ENCODE measurements at places on chromosomes 6 and 20.

DNA sequence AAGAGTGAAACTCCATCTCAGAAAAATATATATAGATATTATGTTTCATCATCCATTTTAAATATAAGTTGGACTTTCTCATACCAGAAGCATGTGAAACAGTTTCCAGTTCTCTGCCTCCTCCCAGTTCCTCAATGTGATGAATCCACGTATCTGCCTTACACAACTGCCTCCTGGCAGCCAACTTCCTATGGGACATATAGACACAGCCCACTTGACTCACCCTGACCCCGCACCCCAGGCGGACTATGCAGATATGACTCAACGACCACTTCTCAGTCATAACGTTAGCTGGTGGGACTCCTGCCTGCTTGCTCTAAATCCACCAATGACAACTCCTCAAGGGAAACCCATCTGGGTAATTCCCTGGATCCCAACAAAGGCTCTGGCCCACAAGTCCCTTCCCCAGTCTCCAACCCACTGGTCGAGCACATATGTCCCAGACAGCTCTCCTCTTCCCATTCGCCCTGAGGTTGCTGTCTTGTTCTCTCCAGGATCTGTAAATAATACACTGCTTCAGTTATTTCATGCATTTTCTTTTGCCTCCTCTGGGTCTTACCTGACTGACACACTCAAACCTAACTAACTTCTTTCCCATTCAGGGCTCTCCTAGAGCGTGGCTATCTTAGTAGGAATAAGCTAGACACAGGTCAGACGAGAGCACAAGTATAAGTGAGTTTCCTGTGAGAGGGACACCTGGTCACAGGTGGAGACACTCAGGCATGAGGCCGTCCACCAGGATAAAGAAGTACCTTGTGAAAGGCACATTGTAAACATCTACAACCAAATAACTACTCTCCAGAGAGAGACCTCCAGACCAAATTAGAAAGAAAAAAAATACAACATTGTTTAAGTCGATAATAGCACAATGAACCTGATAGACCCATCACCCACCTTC, 548.5 kb downstream of the CD83 start:
- peak; percentile 60 for DNase-seq

DNA sequence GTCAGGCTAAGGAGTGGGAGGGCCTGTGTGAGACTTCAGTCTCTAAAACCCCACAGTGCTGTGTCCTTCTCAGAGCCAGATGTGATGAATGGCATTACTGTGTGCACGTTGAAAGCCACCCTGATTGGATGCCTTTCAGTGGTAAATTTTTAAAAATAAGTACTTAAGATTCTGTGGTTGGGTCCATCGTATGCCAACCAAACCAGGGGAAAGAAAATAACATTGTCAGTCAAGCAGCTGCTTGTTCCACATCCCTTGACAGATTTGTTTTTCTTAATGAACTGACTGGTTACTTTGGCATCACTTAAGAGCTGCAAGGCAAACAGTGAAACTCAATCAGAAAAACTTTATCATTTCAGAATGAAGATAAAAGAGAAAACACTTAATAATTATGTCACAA, 334.0 kb upstream of the NT5E start:
- DNase-seq: no peak

DNA sequence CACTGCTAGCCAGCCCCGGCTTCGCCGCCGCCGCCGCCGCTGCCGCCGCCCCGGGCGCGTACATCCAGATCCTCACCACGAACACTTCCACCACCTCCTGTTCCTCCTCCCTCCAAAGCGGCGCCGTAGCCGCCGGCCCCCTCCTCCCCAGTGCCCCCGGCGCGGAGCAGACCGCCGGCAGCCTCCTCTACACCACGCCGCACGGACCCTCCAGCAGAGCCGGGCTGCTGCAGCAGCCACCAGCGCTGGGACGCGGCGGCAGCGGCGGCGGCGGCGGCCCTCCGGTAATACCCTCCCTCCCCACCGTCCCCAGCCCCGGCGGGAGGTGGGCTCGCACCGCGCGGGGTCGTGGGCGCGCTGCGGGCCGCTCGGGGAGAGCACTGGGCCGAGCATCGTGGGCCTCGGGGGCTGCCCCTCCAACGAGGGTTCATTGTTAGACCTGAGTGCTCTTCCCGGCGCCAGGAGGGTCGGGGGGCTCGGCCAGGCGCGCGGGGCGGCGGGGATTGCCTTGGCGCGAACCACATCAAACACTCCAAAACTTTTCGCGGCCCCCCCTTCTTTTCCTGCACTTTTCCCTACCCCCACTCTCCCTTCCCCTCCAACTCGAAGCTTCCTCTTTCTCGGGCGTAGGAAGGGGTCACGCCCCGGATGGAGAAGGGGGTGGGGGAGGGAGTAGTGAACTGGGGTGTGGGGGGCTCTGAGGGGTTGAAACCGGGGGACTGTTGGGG, 827 bp downstream of the E2F3 start:
- peak; percentile 51 for DNase-seq

DNA sequence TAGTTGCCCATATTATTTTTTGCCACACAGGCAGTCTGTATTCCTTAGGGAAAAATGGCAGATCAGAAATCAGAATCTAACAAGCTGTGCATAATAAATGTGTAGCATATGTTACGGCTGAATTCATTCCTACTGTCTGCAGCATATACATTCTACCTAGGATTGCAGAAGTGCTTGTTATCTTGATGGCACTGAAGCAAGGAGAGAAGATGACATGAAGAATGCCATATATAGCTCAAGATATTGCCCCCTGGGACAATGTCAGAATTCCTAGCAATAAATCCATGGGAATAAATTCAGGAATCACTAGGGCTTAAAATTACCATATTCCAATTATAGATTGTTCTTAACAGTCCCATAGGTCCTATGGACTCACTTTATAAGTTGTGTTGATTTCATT, 293.0 kb upstream of the CNR1 start:
- no peak for DNase-seq

GRCh38 chr6:35552285-35552917, 39.7 kb upstream of the TULP1 start:
- DNase-seq: peak; percentile 60

- no peak for DNase-seq
Observed at GRCh38 chr6:143332153-143332845, 118.2 kb downstream of the ADAT2 start.

DNA sequence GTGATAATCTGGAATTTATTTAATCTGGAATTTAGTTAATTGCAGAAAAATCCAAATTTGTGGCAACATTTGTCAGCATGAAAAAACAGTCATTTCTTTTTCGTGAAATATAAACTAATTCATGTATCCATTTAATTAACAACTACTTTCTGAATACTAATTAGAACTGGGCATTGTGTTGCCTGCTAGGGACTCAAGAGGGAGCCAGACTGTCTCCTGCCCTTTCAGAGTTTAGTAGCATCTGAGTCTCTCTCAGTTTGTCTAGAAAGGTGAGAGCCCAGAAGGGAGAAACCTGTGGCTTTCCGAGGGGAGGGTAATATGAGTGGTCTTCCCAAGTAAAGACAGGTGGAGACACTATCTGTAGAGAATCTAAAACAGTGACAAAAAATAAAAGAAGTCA, 210.9 kb upstream of the HDDC2 start:
- DNase-seq: no peak

- DNase-seq: no peak
Observed at GRCh38 chr6:71642120-71642519, 244.2 kb upstream of the RIMS1 start.

GRCh38 chr6:147067184-147067583, 137.0 kb upstream of the STXBP5 start:
- no peak for DNase-seq

- DNase-seq: no peak
Observed at GRCh38 chr6:52363228-52363867, 1.4 kb downstream of the PAQR8 start.

- no peak for DNase-seq
Observed at GRCh38 chr6:131924881-131925474, 26.2 kb downstream of the CCN2 start.

DNA sequence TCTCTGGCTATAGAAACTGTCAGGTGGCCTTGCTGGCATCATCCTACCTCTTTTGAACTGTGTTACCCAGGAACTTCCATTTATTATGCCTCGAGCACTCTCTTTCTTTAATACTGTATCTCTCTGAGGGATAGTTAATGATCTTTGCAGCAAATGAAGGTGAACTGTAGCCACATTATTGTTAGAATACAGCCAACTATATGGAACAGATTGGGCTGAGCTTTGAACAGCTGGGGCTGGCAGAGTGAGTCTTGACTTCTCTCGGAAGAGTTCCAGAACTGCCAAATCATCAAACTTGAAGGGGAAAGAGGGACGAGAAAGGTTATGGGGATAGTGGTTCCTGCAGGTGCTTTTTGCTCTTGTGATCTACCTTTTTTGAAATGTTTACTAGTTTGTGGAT, 237.7 kb downstream of the PRL start:
- no peak for DNase-seq

- no peak for DNase-seq
Observed at GRCh38 chr6:169972101-169972651, 220.8 kb downstream of the ERMARD start.

DNA sequence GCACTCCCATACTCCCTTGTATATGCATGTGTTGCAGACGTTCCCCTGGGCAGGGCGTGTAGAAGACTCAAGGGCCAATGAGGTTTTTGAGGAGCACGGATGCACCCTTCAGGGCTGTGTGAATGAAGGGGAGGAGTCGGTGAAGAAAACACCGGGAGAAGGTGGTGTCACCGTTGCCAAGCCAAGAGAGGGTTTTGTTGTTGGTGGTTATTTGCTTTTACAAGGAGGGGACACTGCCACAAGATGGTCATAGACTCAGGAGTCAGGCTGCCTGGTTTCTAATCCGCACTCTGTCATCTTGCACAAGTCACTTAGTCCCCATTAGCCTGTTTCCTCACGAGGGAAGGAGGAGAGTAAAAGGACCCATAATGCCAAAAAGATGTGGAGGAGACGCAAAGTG, 124.0 kb downstream of the PXDC1 start:
- no peak for DNase-seq

DNA sequence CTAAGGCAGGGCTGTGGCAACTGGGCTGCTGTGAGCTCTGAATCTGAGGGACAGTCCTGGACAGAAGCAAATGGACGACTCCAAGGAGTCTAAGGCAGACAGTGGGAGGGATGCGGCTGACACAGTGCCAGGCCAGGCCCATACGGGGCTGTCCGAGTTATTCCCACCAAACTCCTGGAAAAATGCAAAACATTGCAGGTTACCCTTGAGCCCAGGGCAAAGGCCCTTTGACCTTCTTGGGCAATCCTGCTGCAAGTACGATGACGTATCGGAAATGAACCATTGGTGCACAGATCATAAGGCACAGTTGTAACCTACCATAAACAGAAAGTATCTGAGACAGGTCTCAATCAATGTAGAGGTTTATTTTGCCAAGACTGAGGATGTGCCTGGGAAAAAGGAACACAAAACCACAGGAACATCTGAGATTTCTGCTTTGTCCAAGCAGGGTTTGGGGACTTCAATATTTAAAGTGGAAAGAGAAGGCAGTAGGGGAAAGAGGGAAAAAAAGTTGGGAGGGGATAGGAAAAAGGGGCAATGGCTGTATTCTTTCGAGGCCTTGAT, 118.9 kb downstream of the DACT2 start:
- DNase-seq: no peak
